ENCODE measurements at places on chromosomes 12 and 14.

DNA sequence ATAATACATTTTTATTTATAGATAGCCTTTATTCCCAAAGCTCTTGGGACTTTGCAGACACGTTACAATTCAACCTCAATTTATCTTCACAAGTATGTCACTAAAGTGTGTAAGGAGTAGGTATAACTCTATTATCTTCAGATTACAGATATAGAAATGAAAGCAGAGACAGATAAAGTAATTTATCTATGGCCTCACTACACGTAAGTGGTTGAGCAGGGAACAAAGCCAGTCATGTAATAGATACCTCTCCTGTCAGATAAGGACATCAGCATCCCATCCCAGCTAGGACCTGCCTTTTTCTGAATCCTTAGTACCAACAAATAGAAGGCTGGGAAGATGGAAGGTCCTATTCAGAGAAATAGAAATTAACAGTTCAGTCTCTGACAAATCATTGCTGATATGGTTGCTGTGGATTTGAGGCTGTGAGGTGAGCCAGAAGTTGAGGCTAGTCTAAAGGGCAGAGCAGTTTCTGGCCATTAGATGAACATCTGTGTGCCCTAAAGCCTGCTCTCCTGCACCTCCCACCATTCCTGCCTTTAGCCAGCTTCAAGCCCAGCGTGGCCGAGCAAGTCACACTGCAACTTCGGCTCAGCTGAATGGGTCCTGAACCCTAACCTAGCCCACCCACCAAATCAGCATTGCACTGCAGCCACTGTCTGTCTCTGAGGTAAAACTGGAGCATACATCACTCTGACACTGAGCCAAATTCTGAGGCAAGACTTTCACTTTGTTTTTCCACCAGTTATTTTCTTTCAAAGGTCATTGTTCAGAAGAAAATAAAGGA, 71.1 kb upstream of the PLEKHA5 start:
- peak; percentile 64 for DNase-seq

DNA sequence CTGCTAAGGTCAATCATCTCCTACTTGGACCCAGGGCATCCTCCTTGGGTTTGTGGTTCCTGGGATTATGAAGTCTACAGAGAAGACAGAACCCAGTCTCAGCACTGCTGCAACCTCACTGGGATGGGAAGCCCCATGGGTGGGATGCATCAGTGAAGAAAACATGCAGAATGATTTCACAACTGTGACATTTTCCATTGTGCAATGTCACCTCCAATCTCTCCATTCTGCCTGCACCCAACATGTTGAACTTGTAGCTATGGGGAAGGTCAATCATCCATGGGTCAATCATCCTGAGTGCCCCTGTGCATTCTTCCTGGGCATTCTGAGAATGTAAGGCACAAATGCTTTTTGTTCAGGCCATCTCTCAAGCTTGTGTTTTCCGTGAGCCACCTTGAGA, 1004.4 kb upstream of the TMEM132C start:
- no peak for DNase-seq

- DNase-seq = no peak
These were observed 65.9 kb downstream of the CMKLR1 start for GRCh38 chr12:108273217-108273616.

GRCh38 chr14:69631509-69631908, 20.1 kb downstream of the SUSD6 start:
- DNase-seq = no peak

DNA sequence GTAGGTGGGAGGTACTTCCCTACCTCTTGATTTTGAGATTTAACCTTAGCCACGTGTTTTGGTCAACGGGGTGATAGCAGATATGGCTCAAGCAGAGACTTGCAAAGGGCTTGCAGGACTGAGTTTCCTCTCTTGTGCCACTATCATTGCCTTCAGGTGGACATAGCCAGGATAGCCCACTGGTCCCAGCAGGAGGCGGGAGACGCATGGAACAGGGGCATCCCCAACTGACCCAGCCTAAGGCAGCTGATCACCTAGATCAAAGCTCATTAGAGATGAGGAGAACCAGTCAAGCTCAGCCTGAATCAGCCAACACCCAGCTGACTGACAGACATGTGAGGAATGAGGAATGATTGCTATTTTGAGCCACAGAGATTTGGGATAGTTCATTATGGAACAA, 49.6 kb downstream of the CALM1 start:
- no peak for DNase-seq

GRCh38 chr14:29682789-29683188, 244.9 kb downstream of the PRKD1 start:
- no peak for DNase-seq

DNA sequence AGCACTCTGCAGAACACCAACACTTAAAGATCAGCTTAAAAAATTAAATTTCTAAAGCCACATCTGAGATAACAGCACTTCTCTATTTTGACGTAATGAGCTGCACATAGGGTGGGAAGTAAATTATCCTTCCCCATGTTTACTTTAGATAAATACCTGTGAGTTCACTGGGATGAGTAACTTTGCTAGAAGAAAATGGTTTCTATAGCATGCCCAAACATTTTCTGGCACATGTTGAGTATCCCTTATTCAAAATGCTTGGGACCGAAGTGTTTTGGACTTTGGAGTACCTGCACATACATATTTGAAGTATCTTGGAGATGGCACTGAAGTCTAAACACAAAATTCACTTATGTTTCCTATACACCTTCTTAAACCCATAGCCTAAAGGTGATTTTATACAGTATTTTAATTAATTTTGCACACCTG, 6.6 kb downstream of the SLC38A2 start:
- DNase-seq = peak; percentile 42

GRCh38 chr14:73616831-73617230, 4.5 kb downstream of the ACOT6 start:
- DNase-seq = no peak

- no peak for DNase-seq
These were observed 65.7 kb upstream of the NOVA1 start for GRCh38 chr14:26663506-26663905.

DNA sequence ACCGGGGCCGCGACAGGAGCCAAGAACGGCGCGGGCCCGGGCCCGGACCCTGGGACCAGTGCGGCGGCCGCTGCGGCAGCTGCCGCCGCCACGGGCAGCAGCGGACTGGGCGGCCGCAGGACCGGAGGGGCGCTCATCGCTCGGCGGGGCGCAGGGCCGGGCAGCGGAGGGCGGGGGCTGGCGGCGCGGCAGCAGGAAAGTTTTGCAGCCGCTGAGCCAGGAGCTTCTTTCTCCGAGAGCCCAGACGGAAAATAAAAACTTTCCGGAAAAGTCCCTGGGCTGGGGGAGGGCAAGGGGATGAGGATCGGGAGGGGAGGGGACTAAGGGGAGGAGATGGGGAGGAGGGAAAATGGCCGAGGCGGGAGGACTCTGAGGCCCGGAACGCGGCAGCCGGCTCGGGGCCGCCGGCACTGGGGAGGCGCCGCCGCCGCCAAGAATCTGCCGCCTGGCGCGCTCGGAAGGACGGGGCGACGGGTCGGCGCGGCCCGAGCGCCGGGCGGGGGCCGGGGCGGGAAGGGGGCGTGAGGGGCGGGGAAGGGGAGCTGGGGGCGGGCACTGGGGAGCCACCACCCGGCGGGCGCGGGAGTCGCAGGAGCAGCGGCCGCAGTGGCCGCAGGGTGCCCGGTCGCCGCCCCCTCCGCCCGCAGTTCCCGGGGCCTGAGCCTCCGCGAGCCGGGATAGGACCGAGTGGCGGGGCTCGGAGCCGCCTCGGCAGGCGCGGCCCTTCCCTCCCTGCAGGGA, at the start of gene PRKD1:
Gene PRKD1 (minus strand): TSS at position 472 of the 741 bp plus-strand sequence.
- DNase-seq = peak; percentile 68

DNA sequence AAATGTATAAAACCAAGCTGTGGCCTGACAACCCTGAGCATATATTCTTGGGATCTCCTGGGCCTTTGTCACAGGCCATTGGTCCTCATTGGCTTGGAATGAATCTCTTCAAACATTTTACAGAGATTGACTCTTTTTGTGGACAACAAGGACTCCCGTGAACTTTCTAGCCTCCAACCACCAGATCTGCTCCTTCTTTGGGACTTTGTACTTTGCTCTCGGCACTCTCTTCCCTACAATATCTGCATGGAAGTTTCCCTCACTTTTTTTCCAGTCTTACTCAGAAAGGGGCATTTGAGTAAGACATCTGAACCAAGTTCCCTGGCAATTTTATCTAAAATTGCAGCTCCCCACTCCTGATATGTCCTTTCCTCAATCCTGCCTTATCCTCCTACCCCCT, 158.8 kb downstream of the PHLDA1 start:
- no peak for DNase-seq

GRCh38 chr12:129887101-129887500, 16.7 kb downstream of the TMEM132D start:
- DNase-seq = no peak

GRCh38 chr12:15550793-15551192, 228.5 kb downstream of the PTPRO start:
- no peak for DNase-seq

DNA sequence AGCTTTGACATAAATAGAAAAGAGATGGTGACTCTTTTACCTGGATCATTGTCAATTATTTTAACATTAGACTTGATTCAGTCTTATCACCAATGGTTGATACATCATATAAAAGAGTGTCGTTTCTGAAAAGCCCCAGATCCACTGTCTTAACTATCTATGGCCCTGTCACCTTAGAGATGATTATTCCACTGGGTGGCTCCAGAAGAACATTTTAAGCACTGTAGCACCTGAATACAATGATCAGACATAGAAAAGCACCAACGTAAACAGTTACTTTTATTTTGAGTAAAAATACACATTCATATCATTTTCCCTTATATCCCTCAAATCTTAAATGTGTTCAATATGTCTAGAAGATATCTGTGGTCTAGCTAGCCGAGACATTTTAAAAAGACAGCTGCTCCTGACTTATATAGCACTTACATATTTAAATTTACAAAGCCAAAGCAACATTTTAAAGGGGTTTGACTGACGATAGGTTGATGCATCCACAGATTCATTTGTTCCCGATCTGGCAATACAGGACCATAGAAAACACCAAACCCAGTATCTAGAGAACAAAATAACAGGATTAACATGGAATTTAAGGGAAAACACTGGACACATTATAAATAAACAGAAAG, 32.9 kb downstream of the TSPAN8 start:
- no peak for DNase-seq

- no peak for DNase-seq
These were observed 83.2 kb downstream of the PAH start for GRCh38 chr12:102833687-102834441.
